ENCODE measurements at places on chromosomes 2 and 18. TPM values are rescaled to one million over a fixed set of nuclear protein-coding genes. Genes with fewer than 3 reads are reported as not detected.

GRCh38 chr18:23229472-23229871 is 94.2 kb downstream of the CABLES1 start:
- no peaks in the 10 kb centered on the region for H3K27me3 ChIP-seq
- no peak overlapping the region for H3K27ac ChIP-seq
- no peaks in the 10 kb centered on the region for H3K36me3 ChIP-seq
- no peak overlapping the region for H3K4me3 ChIP-seq

DNA sequence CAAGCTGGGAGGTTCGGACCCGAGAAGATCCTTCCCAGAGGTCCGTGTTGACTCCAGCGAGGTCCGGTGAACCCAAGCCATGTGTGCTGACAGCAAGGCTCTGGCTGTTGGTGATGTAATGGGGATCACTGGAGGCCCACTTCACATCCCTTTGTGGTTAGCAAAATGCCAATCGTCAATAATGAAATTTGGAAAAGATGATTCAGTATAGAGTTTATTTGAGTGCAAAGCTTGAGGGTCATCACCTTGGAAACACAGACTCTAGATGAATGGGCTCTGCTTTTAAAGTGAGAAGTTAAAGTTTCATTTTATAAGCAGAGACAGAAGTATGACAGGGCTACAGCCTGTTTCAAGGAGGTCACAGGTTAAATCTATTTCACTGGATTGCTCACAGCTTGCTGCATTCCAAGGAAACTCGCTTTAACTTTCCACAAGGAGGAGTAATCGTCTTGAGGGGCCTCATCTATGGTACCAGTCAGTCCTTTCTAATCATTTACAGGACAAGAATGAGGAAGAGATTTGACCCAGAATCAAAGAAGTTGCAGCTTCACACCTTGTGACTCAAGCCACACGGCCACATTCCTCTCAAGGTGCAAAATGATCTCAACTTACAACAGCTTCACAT is 140.5 kb downstream of the TPO start:
- H3K4me3 ChIP-seq, result no peak overlapping the region
- no peak overlapping the region for H3K27ac ChIP-seq
- H3K27me3 ChIP-seq, result no peaks in the 10 kb centered on the region
- no peak for DNase-seq
- no peaks in the 10 kb centered on the region for H3K36me3 ChIP-seq

- no peaks in the 10 kb centered on the region for H3K4me1 ChIP-seq
- H3K36me3 ChIP-seq, result no peaks in the 10 kb centered on the region
- H3K27ac ChIP-seq, result no peak overlapping the region
Observed at GRCh38 chr2:119119076-119119785, 39.3 kb downstream of the C1QL2 start.

- no peak overlapping the region for H3K4me3 ChIP-seq
Observed at GRCh38 chr18:68893354-68893753, 95.5 kb downstream of the CCDC102B start.

DNA sequence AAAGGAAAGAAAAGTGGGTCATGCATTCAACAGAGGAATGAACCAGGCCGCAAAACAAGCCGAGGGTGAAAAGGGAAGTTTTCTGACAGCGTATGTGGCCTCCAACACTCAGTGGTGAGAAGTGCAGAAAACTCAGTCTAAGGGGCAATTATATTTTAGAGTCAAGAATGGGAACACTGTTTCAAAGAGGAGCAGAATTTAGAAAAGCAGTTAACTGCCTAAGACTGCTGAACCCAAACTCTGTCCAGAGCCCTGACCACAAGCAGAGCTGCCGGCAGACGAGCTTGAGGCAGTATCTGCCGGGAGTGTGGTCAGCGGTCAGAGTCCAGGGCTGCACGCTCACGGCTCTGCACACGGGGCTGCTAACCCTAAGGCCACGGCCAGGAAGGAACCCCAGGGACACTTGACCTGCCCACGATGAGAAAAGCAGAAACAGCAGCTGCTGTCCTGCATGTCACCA is 347.0 kb upstream of the ID2 start:
- H3K36me3 ChIP-seq, result no peaks in the 10 kb centered on the region

- H3K27ac ChIP-seq, result no peak overlapping the region
- H3K4me3 ChIP-seq, result no peak overlapping the region
- H3K4me1 ChIP-seq, result no peaks in the 10 kb centered on the region
Observed at GRCh38 chr2:201957091-201957490, 76.6 kb upstream of the FZD7 start.

Gene FEV
- polyA plus RNA-seq, result 3.1 TPM

- H3K4me1 ChIP-seq, result no peaks in the 10 kb centered on the region
- peaks cover 3% of the 10 kb centered on the region for H3K36me3 ChIP-seq
- H3K4me3 ChIP-seq, result no peak overlapping the region
- no peak for DNase-seq
Observed at GRCh38 chr18:12803069-12803936, 80.7 kb downstream of the PTPN2 start.

Gene SOWAHC
- polyA plus RNA-seq, result 5.9 TPM

DNA sequence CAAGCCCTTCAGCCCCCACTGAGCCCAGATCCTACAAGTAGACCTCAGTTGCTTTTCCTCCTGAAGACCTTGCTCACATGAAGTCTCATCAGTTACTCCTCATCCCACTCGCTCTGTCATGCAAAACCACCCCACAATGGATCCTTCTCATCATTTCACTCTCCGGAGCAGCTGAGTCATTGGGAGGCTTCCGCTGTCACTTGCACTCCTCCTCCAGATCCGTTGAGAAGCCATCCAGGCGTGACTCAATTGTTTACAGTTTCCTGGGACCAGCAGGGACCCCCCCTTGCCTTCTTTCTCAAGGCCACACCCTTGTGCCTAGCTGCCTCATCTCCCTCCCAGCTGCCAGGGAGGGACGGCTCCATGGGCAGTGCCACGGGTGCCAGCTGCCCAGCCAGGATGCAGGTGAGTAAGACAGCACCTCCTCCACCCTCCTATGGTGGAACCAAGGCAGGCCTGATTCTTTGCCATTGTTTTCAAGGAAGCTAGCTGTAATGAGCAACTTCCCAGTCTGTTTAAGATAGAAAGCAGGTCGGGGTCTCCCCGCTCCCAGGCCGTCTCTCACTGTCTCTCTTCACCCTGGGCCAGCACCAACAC is 16.3 kb downstream of the GPR55 start:
- H3K27me3 ChIP-seq, result no peaks in the 10 kb centered on the region
- no peak overlapping the region for H3K4me3 ChIP-seq
- H3K4me1 ChIP-seq, result no peaks in the 10 kb centered on the region
- peak; percentile 66 for DNase-seq

Gene MAP4K4
- 8.5 TPM for polyA plus RNA-seq

GRCh38 chr18:58101291-58101794 is 57.3 kb downstream of the NEDD4L start:
- peaks cover 10% of the 10 kb centered on the region for H3K4me1 ChIP-seq
- H3K36me3 ChIP-seq, result no peaks in the 10 kb centered on the region
- DNase-seq, result no peak

DNA sequence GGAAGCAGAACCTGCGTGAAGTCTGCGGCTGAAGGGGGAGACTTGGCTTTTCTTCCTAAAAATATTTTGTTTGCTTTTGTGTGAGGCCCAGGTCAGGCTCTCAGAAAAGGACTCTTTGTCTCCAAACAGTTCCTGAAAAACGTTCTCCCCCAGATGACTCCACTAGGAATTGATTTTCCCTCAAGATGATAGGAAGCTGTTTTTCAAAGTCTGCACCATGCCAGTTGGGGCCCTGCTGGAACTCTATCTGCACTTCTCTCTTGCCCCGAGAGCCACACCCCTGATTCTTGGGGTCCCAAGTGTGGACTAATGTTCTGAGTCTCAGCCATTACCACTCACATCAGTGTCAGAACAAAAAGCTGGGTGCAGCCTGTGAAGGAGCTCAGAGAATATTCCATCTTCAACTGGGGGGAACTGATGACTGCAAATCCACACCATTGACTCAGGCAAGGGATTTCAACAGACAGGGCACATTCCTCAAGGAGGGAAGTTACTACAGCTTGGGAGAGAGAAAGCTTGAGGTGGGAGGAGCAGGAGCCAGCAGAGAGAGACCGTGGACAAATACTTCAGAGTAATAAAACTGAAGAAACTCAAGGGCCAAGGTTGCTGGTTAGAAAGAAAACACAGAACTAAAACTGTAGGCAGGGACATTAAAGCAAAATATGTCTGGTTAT is 768.3 kb downstream of the RNF144A start:
- H3K4me3 ChIP-seq, result no peak overlapping the region
- no peaks in the 10 kb centered on the region for H3K27me3 ChIP-seq
- H3K27ac ChIP-seq, result no peak overlapping the region
- H3K36me3 ChIP-seq, result no peaks in the 10 kb centered on the region
- no peaks in the 10 kb centered on the region for H3K4me1 ChIP-seq

Gene VWA3B
- 1.4 TPM for polyA plus RNA-seq

Gene PSMD1
- 69.2 TPM for polyA plus RNA-seq

Gene RAD51AP2
- not detected for polyA plus RNA-seq

DNA sequence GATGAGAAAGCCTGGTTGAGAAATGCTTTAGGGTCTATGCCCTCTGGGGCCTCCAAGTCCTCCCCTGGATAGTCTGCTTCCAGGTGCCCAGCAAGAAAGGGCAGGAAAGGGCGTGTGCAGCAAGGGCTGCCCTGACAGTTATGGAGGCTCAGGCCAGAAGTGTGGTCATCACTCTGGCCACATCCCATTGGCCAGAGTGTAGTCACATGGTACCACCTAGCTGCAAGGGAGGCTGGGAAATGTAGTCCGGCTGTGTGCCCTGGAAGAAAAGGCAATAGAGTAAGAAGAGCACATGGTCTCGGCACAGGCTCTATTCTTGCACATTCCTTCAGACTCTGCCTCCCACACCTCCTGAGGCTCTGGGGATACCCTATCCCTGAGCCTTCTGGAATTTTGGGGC is 35.7 kb downstream of the ODC1 start:
- peak; percentile 52 for DNase-seq
- no peak overlapping the region for H3K4me3 ChIP-seq
- no peaks in the 10 kb centered on the region for H3K27me3 ChIP-seq
- peaks cover 10% of the 10 kb centered on the region for H3K4me1 ChIP-seq
- H3K27ac ChIP-seq, result no peak overlapping the region

Gene SP5
- 1.1 TPM for polyA plus RNA-seq

GRCh38 chr18:64713284-64713683 is 564.4 kb upstream of the LINC00305 start:
- H3K4me1 ChIP-seq, result no peaks in the 10 kb centered on the region
- no peak for DNase-seq
- no peaks in the 10 kb centered on the region for H3K27me3 ChIP-seq
- no peaks in the 10 kb centered on the region for H3K36me3 ChIP-seq

Gene SPHKAP
- 0.27 TPM for polyA plus RNA-seq

- no peaks in the 10 kb centered on the region for H3K36me3 ChIP-seq
- DNase-seq, result no peak
- no peak overlapping the region for H3K4me3 ChIP-seq
- H3K4me1 ChIP-seq, result no peaks in the 10 kb centered on the region
Observed at GRCh38 chr2:188869550-188869949, 104.6 kb upstream of the COL3A1 start.

Gene DHRS9
- polyA plus RNA-seq, result 1.8 TPM

GRCh38 chr18:61833978-61834377 is 58.8 kb downstream of the RNF152 start:
- no peak overlapping the region for H3K27ac ChIP-seq
- no peaks in the 10 kb centered on the region for H3K4me1 ChIP-seq
- H3K36me3 ChIP-seq, result no peaks in the 10 kb centered on the region
- DNase-seq, result no peak

Gene GAL3ST2
- polyA plus RNA-seq, result not detected

Gene NETO1
- polyA plus RNA-seq, result not detected

DNA sequence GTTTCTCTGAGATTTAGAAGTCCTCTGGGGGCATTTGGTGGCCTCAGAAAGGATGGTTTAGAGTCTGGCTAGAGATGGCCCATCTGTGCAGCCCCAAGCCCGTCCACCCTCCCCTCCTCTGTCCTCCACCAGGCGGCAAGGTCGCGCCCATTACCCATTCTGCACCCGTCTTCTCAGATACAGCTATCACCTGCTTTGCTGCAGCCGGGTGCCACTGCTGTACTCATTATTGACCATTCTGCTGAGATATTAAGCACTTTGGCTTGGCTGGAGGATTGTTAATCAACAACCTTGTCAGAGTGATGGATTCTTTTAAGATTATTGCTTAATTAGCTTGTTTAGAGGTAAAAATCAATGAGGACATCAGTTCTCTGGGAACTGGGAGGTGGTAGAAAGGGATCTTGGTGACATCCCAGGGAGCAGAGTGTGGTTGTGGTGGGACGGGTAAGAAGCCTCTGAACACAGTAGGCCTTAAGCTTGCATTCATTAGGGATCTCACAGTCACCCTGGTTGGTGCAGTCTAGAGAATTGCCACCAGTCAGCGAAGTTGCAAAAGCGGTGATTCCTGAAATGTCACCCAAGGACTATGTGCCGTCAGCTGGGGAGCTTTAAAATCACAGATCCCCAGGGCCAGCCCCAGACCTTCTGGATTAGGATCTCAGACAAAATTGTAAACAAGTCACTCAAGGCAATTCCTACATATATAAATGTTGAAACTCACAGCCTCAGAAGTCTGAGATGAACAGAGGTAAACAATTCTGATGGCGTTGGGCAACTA is 90.9 kb downstream of the CAPN13 start:
- DNase-seq, result no peak
- no peak overlapping the region for H3K4me3 ChIP-seq
- H3K4me1 ChIP-seq, result no peaks in the 10 kb centered on the region
- no peak overlapping the region for H3K27ac ChIP-seq

DNA sequence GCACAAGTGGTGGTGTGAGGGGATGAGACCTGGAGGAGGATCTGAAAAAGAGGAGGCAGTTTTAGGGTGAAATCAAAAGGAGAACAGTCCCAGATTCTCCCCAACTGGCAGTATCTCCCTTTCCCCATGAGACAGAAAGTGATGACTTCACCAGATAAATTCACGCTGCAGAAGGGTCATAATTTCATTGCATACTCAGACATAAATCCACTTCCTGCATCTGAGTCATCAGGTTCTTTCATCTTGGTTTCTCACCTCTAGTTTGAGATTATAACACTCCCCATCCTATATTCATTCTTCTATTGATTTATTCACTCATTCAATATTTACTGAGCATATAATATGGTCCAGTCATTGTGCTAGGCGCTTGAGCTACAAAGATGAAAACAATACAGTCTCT is 64.7 kb downstream of the CCDC148 start:
- H3K27ac ChIP-seq, result no peak overlapping the region
- H3K27me3 ChIP-seq, result no peaks in the 10 kb centered on the region
- H3K4me3 ChIP-seq, result no peak overlapping the region
- H3K4me1 ChIP-seq, result no peaks in the 10 kb centered on the region
- peak; percentile 25 for DNase-seq

Data from small intestine (tissue), 16 donors.